ENCODE measurements at places on chromosomes 12 and 14.

GRCh38 chr12:66776974-66777373, 98.1 kb upstream of the GRIP1 start:
- no peak for DNase-seq

DNA sequence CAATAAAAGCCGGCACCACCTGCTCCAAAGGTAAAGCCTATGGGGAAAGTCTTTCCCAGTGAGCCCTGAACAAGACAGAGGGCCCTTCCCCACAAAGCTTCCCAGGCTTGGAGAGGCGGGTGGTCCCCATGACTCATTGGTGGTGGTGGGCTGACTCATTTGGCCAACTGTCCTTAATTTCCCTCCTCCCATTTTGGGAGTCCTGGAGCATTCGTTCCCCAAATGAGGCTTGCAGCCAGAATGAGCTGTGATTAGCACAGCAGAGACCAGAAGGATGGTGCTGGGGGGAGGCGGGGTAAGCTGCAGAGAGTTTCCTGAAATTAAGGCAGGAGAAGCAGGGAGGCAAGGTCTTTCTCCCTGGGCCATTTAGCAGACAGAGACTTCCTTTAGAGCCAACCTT, 241.7 kb downstream of the DPF3 start:
- DNase-seq: no peak

GRCh38 chr14:92325835-92326234, 2.9 kb downstream of the SLC24A4 start:
- no peak for DNase-seq

GRCh38 chr12:122304924-122305323, 38.6 kb upstream of the VPS33A start:
- DNase-seq: no peak

GRCh38 chr12:23126794-23127193, 501.8 kb downstream of the ETNK1 start:
- DNase-seq: no peak

DNA sequence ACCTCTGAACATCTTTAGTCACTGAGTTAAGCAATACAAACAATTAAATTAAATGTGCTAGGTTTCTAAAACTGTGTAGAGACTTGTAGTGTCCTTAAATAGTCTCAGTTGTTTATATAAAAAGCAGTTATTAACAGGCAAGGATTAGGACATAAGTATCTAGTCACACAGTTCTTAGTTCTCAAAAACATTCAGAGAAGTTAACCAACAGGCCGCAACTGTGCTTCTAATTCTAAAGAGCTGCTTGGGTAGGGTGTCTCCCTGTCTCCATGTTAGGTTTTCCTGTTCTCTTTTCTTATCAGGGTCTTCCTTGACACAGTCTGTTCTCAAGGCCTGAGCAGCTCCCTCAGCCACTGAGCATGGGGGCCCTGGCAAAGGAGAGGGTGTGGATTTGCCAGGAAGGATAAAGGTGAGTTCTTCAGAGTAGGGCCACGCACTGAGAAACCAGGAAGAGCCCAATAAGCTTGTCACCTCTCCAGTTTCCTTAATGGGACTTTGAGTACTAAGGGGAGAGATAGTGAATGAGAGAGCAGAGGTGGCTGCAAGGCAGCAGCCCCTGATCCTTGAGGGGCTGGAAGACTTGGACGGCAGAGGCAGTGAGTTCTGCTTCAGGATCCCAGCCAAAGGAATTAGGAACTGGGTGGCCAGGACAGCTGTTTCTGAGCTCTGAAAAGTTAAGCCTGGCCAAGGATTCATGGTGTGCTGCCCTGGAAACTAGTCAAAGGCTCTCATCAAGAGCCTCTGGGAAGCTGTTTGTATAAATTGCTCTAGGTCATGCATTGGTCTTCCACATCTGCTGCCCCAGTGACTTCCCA, 177.3 kb downstream of the MYRFL start:
- DNase-seq: no peak

DNA sequence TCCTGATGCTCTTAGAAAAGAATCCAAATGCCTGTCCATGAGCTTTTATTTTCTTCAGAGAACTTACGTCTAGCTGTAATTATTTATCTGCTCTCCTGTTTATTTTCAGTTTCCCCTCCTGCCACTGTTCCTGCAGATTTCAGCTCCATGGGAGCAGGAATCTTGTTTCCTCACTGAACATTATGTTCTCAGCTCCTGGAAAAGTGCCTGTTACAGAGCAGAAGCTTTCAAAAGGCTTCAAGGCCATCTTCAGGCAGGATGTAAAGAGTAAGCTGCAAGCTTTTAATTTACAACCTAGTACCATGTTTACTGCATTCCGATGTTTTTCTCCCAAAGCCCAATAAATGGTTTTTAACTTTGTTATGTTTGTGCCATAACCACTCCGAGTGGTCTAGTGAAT, 98.4 kb upstream of the BTG1 start:
- no peak for DNase-seq

GRCh38 chr12:2443776-2444175, 351.0 kb upstream of the FKBP4 start:
- DNase-seq: no peak

DNA sequence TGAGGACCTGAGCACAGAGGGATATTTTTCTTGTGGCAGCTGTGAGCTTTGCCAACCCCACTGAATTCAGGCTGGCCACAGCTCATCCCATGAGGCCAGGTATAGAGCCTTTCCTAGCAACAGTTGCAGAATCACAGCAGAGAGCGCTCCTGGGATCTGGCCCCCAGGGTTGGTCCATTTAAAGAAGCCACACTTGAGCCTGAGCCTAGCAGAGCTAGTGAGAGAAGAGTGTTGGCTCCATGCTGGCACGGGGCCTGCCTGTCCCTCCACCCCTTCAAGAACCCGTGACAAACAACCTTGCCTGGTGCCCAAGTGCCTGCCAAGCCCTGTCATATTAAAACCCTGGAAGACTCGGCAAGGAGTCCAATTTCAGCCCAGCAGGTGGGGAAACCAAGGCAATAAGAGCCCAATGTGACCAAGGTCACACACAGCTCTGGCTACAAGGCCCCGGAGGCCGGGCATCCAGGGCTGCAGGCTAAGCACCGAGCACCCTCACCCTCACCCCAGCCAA, 91.6 kb downstream of the LRRC74A start:
- no peak for DNase-seq

- no peak for DNase-seq
Measured at GRCh38 chr14:103205541-103205906, 82.3 kb downstream of the TNFAIP2 start.

DNA sequence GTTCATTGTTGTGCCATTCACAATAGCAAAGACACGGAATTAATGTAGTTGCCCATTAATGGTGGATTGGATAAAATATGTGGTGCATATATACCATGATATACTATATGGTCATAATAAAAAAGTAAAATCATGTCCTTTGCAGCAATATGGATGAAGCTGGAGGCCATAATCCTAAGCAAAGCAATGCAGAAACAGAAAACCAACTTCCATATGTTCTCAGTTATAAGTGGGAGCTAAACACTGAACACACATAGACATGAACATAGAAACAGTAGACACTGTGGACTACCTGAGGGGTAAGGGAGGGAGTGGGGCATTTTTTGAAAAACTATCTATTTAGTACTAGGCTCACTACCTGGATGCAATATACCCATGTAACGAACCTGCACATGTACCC, 3.0 kb upstream of the ERP27 start:
- DNase-seq: no peak

GRCh38 chr12:65665817-65666216, 158.5 kb upstream of the HMGA2 start:
- DNase-seq: no peak
